GM19239 (cell line): ENCODE measurements at places on chromosomes 1 and 21.

- no peak for DNase-seq
These were observed 683.4 kb downstream of the PTPRC start for GRCh38 chr1:199322278-199322677.

- DNase-seq: no peak
These were observed 146.0 kb downstream of the PEX14 start for GRCh38 chr1:10620776-10621175.

- no peak for DNase-seq
These were observed 19.1 kb upstream of the HMGCS2 start for GRCh38 chr1:119787776-119788175.

- DNase-seq: no peak
These were observed 3.2 kb downstream of the UBASH3A start for GRCh38 chr21:42406866-42407265.

DNA sequence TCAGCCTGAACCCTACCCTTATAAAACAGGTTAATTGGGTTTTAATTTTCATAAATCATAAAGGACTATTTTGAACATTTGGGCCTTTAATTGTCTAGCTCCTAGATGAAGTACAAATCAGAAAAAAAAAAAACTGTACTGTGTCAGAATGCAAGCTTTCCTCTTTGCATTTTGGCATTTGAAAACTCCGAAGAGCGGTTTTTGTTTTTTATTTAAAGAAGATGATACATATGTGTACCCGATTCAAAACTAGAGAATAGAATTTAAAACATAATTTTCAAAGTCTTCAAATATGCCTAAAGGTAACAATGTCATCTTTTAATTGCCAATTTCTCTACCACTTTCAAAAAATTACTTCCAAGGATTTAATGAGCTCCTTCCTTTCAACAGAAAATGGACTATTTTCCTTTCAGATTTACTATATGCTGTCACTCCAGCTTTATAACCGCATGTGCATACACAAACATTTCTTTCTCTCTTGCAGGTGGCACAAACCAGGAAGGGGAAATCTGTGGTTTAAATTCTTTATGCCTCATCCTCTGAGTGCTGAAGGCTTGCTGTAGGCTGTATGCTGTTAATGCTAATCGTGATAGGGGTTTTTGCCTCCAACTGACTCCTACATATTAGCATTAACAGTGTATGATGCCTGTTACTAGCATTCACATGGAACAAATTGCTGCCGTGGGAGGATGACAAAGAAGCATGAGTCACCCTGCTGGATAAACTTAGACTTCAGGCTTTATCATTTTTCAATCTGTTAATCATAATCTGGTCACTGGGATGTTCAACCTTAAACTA is 33.7 kb downstream of the MRPL39 start:
- DNase-seq: no peak

DNA sequence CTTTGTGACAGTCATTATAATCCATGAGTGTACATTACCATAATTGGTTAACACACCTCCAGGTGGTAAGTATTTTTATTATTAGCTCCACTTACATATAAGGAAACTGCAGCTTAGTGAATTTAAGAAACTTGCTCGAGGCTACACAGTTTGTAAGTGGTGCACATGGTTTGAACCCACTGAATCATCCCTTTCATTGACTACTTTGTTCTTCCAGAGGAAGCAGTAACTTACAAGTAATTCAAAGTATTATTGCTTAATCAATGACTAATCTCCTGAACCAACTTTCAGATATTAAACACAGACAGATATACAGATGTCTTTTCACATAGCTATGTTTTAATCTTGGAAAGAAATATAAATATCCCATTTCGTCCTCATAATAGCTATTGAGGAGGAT is 18.7 kb upstream of the CLDN8 start:
- no peak for DNase-seq

DNA sequence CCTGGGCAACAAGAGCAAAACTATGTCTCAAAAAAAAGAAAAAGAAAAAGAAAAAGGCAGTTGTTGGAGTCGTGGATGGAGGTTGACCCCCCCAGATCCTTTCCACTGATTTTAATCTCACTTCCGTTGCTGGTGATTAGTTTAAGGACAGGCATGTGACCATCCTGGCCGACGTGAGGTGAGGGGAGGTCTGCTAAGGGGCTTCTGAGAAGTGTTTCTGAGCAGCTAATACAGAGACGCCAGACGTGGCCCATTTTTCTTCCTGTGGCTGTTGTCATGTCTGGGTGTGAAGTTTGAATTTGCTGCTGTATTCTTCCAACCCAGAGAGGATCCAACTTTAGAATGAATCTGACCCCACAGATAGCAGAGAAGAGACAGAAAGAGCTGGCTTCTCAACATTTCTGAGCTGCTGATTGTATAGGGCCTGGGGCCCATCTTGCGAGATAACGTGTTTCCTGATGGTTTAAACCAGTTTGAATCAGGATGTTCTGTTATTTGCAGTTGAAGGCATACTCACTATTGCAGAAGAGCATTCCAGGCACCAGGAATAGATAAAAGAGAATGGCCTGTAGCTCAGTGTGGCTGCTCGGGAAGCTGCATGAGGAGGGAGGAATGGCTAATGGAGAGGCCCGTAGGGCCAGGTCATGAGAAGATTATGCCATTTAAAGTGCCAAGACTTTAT is 22.8 kb upstream of the SSBP3 start:
- DNase-seq: no peak

- no peak for DNase-seq
These were observed 47.2 kb downstream of the ATP6V1G3 start for GRCh38 chr1:198493329-198493728.

- no peak for DNase-seq
These were observed 71.2 kb downstream of the CASZ1 start for GRCh38 chr1:10724948-10725847.

DNA sequence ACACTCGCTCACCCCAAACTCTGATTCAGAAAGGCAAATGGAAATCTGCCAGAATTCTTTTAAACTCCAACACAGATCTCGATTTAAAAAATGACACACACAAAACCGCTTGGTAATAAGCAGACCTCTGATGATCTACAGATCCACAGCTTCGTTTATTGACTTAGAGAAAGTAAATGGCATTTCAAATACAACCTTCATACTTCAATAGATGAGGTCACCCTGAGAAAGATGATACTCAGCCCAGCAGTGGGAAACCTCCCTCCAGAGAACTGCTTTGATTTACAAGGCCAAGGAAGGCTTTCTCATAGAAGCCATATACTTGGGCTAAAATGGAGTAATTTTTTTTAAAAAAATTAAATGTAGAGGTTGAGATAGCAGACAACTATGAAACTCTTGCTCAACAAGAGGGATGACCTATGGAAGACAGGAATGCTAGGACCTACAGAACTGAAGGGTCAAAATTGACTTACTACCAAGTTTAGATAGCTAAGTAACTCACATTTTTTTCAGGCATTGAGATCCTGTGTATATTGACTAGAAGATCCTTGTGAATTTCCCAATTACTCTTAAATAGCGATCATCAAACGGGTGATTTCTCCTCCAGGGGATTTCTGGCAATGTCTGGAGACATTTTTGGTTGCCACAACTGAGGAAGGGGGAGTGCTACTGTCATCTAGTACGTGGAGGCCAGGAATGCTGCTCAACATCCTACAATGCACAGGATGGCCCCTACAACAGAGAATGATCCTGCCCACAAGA is 143.9 kb downstream of the CLIC6 start:
- DNase-seq: no peak

DNA sequence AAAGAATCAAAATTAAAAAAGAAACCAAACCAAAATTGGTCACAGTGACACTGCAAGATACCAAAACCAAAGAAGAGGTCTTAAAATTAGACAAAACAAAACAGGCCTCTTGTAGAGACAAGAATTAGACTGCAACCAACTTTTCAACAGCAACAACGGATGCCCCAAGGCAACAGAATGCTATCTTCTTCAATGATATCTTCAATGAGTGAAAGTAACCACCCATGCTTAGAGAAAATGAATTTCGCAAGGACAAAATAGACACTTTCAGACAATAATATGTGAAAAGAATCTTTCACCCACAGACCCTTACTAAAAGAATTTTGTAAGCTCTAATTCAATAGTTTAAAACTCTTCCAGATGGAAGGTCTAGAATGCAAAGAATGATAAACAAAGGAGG is 41.7 kb downstream of the USP48 start:
- no peak for DNase-seq

- DNase-seq: no peak
These were observed 89.2 kb downstream of the SLC35F3 start for GRCh38 chr1:233993651-233994050.

- DNase-seq: no peak
These were observed 15.1 kb upstream of the PIGV start for GRCh38 chr1:26772687-26773086.

- no peak for DNase-seq
These were observed 25.2 kb upstream of the TAL1 start for GRCh38 chr1:47257224-47257623.

DNA sequence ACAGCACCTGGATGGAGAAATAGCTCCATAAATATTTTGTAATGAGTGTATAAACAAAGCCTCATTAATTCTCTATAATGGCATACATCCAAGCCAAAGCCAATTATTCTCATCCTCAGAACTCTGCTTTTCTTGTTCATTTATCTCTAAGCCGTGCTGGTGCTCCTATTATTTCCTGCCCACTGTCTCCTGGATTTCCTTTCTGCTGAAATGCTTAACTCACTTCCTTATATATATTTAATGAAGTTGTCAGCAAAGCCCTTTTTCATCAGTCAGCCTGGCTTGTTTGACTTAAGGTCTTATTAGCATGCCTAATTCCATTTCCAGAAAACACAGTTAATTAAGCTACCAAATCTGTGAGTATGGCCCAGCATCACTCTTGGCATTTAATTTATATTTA is 93.4 kb downstream of the SLC25A24 start:
- DNase-seq: no peak

DNA sequence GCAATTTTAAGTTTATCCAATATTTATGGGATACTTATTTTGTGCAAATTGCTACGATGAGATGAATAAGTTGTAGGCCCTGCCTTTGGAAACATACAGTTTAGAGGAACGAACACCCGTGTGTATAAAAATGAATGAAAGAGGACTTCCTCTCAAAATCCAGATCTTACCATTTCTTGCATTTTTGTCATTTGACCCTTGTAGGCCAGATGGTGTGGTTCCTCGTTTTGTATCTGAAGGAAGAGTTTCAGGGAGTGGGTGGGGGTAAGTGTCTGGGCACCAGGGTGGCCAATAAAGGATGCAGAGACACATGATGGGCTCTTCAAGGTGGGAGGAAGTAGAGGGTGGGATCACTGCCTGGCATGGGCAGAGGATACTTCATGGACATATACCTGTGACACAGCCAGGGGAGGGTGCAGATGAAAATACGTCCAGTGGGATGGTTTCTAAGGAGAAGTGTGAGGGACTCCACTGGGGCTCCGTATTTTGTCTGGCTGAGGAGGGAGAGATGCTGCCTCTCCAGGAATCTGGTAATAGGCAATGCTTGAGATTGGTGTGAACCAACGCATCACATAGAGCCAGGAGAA is 14.4 kb downstream of the MAPKAPK2 start:
- no peak for DNase-seq

- no peak for DNase-seq
These were observed 124.2 kb upstream of the OLFM3 start for GRCh38 chr1:102120910-102121309.

DNA sequence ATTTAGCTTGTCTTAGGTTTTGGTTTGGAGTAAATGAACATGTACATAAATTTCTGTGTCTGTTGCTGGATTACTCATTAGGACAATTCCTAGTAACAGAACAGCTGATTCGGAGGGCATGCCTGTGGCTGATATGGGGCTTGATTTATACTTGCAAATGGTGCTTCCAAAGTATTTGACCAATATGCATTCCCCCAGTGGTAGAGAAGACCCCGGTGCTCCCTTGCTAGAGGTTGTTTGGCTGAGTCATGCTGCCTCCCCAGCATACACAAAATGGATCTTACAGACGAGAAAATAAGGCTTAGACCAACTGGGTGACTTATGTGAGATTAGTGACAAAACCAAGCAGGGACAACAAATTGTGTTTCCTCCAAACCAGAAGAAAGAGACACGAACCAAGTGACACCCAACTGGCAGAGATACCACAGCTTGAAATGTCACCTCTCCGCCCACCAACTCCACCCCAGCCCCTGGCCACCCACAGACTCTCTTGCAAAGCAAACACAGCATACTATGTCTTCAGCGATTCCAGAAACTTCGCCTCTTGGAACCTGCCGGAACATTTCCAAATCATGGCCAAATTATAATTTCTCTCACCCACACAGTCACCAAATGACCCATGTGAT is 75.9 kb upstream of the ETS2 start:
- DNase-seq: no peak

DNA sequence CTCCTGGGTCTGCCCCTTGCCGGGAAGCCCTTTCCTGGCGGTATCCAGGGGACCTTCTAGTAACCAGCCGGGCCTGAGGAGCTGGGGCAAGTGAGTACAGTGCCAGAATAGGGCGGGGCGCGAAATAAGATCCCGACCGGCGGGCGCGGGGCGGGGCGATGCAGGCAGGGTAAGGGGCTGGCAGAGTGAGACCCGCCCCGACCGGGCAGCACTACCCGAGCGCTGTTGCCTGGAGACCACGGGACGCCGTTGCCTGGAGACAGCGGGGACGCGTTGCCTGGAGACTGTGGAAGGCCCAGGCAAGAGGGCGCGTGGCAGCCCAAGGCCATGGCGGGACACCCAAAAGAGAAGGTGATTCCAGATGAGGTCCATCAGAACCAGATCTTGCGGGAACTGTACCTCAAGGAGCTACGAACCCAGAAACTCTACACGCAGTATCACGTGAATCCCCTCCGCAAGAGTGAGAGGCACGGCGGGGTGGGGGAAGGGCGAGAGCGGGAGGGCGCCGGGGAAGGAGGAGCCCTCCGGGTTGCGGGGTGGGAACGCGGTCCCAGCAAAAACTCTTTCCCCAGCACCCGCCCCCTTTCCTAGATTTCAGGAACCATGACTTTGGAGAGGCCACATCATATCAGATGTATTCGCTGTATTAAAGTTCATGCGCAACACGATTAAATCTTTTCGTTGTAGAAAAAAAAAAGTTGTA is 24.3 kb downstream of the EBNA1BP2 start:
- DNase-seq: no peak

DNA sequence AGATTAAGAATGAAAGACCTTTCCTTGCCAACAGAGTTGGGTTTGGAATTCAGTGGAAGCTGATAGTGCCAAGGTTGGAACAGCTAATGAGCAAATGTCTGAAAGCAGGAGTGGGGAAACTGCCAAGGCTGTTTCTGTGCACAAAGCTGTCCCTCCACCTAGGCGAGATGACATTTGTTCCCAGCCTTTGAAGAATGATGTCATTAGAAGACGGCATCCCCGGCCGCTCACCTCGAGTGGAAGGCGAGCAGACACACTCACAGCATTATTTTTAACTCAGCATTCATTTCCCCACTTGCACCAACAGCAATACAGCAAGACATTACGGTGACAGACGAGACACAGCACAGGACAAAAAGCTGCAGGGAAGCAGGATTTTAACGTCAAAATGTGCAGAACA is 463.9 kb downstream of the PCP4 start:
- DNase-seq: no peak

GRCh38 chr1:226350519-226350865 is 41.5 kb upstream of the LIN9 start:
- no peak for DNase-seq

DNA sequence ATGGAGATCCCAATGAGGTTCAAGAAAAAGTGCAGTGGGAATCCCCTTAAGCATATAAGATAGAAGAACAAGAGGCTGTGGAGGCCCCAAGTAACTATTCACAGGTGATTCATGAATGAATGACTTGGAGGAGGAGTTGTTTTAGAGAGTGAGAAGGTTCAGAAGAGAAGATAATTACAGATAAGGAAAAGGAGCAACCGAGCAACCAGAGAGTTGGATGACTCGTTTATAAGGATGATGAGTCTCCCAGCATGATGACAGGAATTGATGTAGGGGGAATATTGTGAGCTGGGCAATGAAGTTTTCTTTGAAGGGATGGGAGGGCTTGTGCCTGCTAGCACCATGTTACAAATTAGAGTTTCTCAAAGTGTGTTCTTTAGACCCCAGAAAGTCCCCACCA is 9.8 kb downstream of the C8A start:
- no peak for DNase-seq
